ENCODE measurements at places on chromosomes 6 and 20.

DNA sequence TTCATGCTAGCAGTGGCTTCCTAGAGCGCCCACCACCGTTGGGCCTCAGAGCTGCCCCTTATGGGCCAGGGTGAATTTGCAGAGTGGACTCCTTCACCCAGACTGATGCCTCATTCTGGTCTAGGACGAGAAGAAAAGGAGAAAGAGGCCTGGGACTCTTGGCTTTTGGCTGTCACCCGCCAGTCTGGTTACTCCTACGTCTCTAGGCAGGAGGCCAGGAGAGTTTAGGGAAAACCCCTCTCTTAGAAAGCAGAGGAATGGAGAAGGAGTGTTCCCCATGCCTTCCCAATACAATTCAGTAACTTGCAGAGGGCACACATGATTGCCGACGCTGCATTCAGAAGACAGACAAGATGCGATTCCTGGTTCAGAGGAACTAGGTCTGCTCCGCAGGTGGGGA is 70.1 kb downstream of the CDC5L start:
- DNase-seq: no peak

- no peak for DNase-seq
These were observed 109.1 kb downstream of the DACT2 start for GRCh38 chr6:168210239-168211105.

- no peak for DNase-seq
These were observed 76.3 kb downstream of the MTFR2 start for GRCh38 chr6:136173519-136174507.

DNA sequence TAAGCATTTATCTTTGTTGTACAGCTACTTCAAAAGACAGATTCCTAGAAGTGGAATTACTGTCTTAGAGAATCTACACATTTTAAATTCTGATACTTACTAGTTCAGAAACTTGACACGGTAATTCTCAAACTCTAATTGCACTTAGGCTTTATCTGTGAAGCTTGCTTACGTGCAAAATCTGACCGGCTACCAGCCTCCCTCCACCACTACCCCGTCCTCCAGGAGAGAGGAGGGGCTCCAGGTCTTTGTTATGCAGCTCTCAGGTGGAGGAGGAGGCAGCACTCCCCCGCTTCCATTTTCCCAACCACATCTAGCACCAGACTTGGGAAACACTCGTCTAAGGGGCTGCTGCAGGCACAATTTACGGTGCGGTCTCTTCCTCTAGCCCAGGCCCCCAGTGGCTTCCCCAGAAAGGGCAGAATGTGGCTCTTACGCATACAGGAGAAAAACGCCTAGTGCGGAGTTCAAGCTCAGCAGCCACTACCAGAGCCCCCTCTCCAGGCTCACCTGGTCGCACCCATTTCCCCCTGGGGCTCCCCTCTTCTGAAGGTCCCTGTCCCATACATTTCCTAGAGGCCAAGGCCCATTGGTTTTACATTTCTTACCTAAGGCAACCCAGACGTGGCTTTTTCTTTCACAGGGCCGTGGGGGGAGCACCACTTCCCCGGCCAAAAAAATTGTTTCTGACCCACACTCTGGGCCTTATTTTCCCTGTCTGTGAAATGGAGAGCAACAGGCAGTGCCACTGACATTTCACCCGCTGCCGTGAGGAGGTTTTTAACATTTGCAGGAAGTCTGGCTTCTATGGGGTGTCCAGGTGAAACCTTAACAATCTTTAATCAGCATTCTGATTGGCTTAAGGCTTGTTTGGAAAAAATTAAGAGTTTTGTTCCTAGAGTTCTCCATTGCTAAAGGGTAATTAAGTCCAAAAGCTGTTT is 1.6 kb upstream of the TGIF2 start:
- DNase-seq: no peak

- DNase-seq: no peak
These were observed 22.1 kb downstream of the ADGRF5 start for GRCh38 chr6:46899659-46900058.

DNA sequence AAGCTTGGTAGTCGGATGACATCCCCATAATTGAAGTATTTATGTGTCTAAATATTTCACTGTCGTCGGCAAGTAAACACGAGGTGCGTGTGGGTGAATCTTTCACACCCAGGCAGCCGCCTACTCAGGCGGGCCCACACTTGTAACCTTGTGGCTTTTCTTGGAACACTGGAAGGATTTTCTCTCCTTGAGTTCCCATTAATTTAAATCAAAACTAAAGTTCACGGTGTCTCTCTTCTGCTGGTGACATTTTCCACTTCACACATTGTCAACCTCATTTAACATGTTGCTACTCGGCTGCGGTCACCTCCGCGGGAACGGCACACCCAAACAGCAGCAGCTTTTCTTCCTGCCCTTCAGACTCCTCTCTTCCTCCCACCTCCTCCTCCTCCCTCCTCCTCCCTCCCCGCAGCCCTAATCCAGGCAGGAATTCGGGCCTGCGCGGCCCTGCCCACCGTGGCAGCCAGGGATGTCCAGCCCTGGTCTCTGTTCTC is 336.6 kb downstream of the QKI start:
- no peak for DNase-seq

DNA sequence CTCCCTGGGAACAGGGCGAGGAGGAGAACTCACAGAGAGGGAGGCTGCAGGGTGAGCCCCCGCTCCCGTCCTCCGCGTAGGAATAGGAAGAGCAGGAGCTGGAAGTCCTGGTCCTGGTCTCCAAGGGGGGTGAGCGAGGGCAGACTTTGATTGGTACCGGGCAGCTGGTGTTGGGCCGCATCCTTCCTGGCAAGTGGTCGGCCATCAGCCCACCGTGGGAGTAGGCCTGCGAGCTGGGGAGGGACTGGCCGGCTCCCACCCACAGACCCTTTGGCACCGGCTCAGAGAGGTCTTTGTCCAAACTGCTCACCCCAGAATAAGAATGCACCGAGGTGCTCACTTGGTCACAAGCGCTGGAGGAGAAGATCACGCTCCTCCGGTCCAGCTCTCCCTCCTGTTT is 56.2 kb downstream of the GJA10 start:
- DNase-seq: no peak

GRCh38 chr20:23186808-23187207 is 100.7 kb upstream of the CD93 start:
- no peak for DNase-seq

- DNase-seq: no peak
These were observed 228.0 kb downstream of the CD109 start for GRCh38 chr6:73923905-73924485.

DNA sequence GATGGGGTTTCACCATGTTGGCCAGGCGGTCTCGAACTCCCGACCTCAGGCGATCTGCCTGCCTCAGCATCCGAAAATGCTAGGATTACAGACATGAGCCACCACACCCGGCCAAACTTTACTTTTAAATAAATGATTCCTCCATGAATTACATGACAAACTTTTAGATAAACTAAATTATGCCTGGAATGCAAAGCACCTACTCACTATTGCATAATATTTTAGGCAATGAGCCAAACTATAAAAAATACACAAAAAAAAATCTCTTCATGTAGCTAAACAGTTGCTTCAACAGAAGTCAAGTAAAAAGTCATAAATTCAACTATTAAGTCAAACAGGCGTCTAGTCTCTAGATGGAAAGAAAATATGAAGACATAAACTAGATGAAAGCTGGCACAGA is 56.5 kb downstream of the PTPRK start:
- no peak for DNase-seq

DNA sequence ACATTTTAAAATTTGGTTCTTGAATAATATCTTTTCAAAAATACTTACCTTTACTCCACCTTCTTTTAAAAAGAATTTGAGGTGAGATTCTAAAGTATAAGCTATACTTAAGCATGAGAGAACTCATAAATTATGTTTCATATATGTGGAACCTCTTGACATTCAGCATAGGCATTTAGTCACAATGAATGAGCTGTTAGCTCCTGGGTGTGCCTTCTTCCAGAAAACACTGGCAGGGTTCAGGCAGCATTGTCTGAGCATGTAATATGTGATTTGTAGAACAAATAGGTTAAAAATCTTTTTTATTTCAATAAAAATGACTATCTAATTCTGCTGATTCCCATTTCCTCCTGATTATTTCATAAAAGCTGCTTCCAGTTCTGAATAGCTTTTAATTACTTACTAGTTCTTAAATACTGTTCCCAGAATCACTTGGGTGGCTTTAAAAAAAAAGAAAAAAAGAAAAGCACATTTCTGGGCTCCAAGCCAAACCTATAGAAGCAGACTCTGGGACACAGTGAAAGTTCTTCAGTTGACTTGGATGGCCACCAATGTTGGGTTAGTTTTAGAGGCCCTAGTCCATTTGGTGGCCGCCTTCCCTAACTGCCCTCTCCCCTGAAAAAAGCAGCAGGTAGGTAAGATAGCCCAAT is 20.2 kb downstream of the RNF8 start:
- DNase-seq: no peak

- DNase-seq: no peak
These were observed 11.3 kb downstream of the MBOAT1 start for GRCh38 chr6:20200761-20201630.

DNA sequence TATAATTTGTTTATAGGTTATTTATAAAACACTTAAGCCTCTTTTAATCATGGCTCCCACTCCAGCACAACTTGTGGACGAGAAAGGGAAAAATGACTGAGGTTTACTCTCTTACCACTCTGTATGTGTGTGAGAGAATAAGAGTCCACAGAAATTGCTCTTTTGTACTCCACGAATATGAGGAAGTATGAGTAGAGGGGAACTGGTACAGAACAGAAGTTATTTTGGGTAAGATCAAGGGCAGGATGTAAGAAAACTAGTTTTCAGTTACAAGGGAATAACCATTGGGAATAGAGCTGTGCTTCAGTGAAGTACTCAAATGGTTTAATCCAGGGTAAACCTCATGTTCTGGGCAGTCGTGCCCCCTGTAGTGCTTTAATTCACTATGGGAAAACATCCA is 72.6 kb downstream of the REV3L start:
- DNase-seq: no peak

GRCh38 chr6:72374857-72375256 is 247.0 kb upstream of the KCNQ5 start:
- no peak for DNase-seq

DNA sequence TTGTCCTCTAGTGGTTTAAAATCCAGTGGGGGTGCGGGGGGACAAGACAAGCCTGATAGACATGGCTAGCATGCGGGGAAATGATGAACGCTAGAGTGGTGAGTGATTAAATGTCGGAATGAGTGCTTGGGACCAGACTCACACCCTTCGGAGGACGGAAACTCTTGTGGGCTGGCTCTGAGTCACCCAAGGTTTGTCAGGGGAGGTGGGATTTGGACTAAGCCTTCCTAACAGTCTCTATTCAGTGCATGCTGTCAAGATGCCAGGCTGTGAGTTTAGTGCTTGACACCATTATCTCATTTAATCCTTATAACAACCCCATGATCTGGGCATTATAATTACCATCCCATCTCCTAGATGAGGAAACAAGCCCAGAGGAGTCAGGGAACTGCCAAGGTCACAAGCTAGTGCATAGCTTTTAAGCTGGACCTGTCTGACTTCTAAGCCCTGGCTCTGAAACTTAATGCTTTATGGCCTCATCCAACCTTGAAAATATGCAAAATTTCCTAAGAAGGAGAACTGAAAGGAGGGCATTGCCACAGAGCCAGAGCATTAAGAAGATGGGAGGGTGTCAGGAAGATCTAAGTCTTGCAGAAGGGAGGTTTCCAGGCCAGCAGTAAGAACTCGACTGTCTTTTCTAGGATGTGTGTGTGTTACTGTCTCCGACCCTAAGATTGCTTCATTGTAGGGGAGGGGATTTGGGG is 168.7 kb upstream of the LRFN2 start:
- peak; percentile 95 for DNase-seq

DNA sequence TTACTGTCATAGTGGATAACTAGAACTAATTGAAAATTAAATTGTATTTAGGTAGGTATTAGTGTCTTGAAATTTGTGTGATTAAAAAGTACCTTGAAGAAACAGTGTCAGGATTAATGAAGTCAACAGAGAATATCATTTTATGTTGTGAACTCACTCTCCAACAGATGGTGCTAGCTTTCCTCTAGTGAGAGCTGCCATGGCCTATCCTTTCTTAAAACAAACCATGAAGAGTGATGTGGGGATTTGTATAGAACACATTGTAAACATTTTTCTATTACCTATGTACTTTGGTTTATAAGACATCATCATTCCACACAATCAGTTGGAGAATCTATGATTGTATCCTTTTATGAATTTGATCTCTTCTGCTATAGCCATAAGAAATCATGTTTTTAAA is 4.8 kb upstream of the SRSF12 start:
- DNase-seq: peak; percentile 60

DNA sequence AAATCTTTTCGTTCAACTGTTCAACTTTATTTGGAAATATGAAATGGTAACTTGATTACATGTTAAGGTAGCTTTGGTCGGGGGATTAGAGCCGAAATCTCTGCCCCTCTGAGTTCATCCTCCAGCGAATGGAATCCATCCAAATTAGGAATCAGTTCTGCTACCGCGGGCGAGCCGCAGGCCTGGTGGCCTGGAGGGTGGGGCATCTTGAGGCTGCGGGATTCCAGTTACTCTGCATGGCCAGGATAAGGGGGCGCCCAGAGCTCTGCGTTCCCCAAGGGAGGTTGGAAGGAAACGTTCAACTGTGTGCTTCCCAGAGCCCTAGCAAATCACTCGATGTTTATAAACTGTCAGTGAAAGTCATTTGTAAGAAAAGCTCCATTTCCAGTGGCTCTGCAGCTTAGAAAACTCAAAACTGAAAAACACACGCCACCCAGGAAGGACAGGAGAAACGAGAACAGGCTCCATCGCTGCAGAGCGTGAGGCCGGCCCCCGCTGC is 262.2 kb downstream of the TAF4 start:
- DNase-seq: no peak

- DNase-seq: peak; percentile 94
These were observed 35.2 kb upstream of the MDFI start for GRCh38 chr6:41602864-41603608.

DNA sequence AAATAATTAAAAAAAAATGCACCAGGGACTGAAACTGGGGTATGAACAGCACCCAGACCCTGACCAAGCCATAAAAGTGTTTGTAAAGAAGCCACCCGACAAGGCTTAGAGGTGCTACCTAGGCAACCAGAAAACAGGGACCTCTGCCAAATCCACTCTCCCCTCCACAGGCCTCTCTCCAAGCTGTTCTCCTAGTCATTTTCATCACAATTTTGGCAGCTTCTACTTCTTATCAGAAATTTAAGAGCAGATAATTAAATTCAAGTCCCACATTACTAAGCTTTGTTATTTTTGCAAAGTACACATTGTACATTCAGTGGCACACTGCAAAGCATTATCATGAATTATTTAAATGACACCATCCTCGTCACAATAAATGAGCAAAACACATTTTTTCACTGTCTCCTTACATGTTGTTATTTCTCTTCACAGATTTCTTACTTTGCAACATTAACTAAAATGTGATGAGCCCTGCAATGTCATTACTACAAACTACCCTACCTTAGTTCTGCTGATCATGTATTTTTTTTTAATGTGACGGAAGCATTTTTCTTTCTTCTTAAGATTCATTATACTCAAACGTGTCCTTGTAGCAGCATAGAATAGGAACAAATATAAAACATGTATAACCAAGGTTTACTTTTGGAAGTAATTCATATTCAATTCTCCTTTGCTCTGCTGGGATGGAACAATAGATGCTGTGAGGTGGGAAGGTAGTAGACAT is 38.1 kb downstream of the ECT2L start:
- peak; percentile 27 for DNase-seq

GRCh38 chr6:111916747-111917146 is 43.5 kb upstream of the FYN start:
- DNase-seq: no peak

- peak; percentile 85 for DNase-seq
These were observed 38.7 kb downstream of the GNAS start for GRCh38 chr20:58891086-58891717.
